ENCODE measurements at places on chromosomes 5 and 9. TPM values are rescaled to one million over a fixed set of nuclear protein-coding genes. Genes with fewer than 3 reads are reported as not detected.

GRCh38 chr9:18473652-18474279 is at the start of gene ADAMTSL1:
ADAMTSL1 (plus strand) TSS chr9:18474153; CDS start chr9:18474233, 80 bp downstream.
- no peak for DNase-seq

ADGRD2 gene
- total RNA-seq, result 0.31 TPM

- DNase-seq, result no peak
Measured at GRCh38 chr5:26700759-26701384, 337.5 kb downstream of the CDH9 start.

GRCh38 chr9:114827641-114828302 is 21.9 kb upstream of the TNFSF15 start:
- no peak for DNase-seq

DNA sequence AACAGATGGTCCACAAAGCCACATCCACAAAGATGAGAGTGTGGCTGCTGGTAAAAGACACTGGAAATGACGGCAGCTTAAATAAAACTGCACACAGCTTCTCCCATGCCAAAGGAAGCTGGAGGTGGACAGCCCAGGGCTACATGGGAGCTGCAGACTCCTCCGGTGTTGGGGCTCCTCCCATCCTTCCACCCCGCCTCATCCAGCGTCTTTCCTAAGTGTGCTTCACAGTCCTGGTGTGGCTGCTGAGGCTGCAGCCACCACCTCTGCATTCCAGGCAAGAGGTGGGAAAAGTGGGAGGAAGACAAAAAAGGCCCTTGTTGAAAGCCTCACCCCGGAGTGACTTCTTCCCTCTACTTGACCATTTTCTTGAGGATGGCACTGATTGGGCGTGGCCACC is 37.0 kb upstream of the IRX4 start:
- no peak for DNase-seq

DMRT3 gene
- total RNA-seq, result 0.74 TPM

GRCh38 chr5:154193283-154193682 is 2.8 kb downstream of the GALNT10 start:
- no peak for DNase-seq

CHSY3 gene
- total RNA-seq, result 0.86 TPM

GRCh38 chr9:91948101-91948596 is 1.9 kb downstream of the ROR2 start:
- DNase-seq, result peak; percentile 69

DNA sequence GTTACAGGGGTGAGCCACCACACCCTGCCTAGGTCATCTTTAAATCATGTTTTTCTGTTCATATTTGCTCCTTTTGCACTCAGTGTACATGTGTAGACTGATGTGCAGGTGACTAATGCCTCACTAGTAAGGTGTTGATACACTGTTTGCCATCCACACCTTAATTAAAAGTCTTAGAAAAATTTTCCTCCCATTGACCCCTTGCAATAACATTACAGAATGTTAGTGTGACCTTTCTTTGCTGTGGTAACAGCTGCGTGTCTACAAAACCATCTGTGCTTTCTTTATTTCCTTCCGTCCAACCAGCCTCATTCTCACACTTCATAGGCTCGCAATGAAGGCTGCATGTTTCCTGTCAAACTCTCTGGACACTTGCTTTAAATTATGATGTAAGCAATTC is 6.6 kb upstream of the CEMIP2 start:
- no peak for DNase-seq

RMRP gene
- 16,039 TPM for total RNA-seq

GRCh38 chr5:75235711-75236110 is 967 bp downstream of the ANKRD31 start:
- no peak for DNase-seq

DNA sequence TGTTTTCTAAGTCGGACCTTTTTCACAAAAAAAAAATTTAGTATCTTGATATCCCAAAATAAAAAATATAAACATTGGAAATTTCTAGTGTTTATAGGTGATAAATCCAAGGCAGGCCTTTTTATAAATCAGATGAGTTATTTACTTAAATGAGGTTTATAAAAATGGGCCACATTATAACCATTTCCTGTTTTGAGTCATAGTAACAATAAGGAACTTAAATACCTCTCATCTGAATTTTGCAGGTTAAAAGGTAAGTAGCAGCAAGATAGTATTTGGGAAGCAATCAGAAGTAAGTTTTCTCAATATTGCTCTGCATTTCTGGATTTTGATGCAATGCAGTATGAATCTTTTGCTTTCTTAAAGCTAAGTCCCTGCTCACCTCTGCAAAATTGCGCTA is 3.9 kb downstream of the SPTAN1 start:
- DNase-seq, result no peak

DNA sequence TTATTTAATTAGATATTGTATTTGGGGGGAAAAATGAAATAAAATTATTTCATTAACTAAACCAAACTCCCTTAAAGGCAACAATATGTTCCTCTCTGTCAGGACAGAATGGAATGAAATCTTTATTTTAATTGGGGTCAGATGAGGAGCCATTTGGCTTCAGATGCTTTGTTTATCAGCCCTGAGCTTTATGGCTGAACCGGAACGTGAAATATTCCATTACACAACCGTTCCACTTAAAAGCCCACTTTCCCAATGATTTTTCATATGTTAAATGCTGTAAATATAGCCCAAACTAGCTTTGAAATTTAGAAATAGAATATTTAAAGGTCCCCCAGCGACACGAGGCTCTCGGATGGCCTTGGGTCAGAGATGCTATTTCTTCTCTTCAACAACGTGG is 149.5 kb downstream of the CRB2 start:
- no peak for DNase-seq

- DNase-seq, result no peak
Measured at GRCh38 chr9:112809351-112809848, 58.8 kb downstream of the SNX30 start.

CARTPT gene
- total RNA-seq, result 0.43 TPM

DNA sequence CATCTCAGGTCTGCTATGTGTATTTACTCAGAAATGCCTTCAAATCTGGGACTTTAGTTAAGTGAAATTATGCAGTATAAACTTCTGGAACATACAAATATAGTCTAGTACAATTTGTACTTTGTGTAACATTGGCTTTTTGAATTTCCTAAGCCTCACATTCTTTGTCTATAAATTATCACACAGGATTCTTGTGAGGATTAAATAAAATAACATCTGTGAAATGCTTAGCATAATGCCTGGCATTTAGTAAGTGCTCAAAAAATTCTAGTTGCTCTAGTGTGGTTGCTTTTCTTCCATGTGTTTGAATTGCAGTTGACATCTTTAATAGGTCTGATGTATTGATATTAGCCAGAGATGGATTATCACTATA is 2.6 kb downstream of the HMMR start:
- no peak for DNase-seq

FOXD4L6 gene
- total RNA-seq, result 0.14 TPM

NUP188 gene
- total RNA-seq, result 63.7 TPM

DNA sequence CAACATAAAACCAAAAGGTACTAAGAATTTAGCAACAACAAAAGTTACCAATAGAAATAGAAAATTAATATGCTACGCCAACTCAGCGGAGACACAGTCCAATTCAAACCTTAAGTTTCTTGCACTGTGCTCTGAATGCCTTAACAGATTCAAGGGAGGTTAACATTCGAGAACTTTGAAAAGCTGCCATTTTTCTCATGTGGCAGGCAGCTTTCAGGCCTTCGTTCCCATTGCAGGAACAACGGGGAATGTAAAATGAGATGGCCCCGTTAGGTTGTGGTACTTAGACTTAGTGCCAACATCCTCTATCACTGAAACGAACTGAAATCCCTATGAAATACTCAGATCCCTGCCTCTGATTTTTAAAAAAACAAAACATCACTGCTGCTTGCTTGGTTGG is 22.4 kb downstream of the FNBP1 start:
- no peak for DNase-seq

DNA sequence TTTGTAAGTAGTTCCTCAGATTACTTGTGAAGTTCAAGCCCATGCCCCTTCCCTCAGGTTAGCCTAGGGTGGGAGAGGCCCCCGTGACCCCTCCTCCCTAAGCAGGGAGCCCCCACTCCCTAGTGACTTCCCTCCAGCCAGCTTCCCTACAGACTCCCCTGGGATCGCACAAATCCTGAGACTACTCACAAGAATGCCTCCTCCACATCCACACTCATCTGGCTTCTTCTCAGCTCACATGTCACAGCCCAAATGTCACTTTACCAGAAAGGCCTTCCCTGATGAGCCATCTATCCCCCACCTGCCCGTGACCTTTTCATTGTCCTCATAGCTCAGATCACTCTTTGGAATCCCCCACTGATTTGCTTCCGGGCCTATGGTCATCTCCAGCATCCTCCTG is 96.7 kb upstream of the ARAP3 start:
- DNase-seq, result no peak

COL5A1 gene
- total RNA-seq, result 16.1 TPM

- no peak for DNase-seq
Measured at GRCh38 chr9:81596679-81597418, 92.5 kb downstream of the TLE1 start.

Data from type B pancreatic cell (in vitro differentiated cells).